Activated gamma-delta T cell treated with anti-CD3 and anti-CD28 coated beads, Interleukin-2, amount 50 U/mL, for 16 hours (primary cell): ENCODE measurements at places on chromosomes 12 and 14.

DNA sequence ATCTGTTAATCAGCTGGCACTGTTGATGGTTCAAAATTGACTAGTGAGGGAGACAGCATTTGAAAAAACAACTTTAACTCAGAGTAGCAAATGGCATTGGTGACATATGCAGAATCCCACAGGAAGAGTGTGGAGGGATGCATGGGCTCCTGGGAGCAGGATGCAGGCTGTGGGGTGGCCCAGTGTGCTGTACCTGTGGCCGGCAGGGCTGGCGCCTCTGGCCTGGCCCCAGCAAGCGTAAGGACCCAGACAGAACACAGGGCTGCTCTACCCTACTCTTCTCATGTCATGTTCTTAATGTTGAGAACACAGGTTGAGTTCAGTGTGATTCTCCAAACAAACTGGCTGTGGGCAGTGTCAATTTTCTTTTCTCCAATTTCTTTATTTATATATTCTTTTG lies 33.4 kb downstream of the DDX51 start:
- DNase-seq: no peak

- no peak for DNase-seq
Observed at GRCh38 chr14:85281921-85282320, 248.0 kb upstream of the FLRT2 start.

GRCh38 chr14:74864198-74864597 lies 11.7 kb downstream of the PROX2 start:
- no peak for DNase-seq

GRCh38 chr14:90647473-90648005 lies 168.7 kb downstream of the TTC7B start:
- DNase-seq: no peak

DNA sequence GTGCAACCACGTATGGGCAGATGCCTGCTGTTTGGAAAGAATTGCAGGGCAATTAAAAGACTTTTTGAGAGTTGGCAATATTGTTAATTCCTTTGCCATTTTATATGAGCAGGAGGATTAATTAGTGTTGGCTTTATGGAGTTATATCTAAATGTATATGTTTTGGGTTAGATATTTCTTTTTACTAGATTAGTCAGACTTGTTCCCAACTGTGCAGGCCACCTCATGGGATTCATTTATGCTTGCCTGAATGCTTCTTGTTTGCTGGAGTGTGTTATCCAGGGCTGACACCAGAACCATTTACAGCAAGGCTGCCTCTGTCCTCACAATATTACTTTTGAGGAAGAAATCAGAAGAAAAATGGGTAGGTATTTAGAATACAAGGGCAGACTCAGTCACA lies 192.5 kb downstream of the KTN1 start:
- no peak for DNase-seq

DNA sequence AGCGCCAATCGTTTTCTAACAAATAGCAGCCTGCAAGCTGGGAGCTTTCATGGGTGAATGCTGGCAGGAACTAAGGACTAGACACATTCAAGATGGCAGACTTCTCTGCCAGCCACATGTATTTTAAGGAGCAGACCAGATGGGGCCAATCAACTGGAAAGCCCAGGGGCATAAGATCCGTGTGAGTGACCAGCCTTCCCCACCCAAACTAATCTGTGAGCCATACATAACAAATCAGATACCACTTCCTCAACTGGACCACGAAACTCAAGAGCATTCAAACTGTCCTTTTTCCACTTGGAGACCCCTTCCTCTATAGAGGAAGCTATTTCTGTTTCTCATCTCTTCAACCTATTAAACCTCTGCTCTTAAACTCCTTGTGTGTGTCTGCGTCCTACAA lies 9.7 kb downstream of the TCL1B start:
- DNase-seq: no peak

- DNase-seq: no peak
Observed at GRCh38 chr14:98957211-98958047, 314.6 kb downstream of the BCL11B start.

DNA sequence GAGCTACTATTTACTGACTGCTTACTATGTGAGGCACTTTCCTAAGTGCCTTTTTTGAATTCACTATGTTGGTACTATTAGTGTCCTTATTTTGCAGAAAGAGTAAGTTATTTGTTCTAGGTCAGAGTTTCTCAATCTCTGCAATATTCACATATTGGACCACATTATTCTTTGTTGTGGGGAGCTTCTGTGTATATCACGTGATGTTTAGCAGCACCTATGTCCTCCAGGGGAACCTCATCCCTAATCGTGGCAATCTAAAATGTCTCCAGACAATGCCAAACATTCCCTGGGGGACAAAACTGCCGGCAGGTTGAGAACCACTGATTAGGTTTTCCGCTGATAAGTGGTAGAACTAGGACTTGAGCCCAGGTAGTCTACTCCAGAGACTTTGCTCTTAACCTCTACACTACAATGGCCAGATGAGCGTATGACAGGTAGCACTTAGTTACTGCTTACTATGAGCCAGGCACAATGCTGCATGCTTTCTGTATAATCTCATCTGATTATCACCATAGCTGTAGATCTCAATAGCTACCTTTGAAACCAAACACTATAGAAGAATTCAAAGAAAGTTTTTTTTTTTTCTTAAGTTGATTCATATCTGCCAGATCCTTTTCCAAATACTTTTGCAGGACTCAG lies 38.9 kb downstream of the NELL2 start:
- DNase-seq: no peak

DNA sequence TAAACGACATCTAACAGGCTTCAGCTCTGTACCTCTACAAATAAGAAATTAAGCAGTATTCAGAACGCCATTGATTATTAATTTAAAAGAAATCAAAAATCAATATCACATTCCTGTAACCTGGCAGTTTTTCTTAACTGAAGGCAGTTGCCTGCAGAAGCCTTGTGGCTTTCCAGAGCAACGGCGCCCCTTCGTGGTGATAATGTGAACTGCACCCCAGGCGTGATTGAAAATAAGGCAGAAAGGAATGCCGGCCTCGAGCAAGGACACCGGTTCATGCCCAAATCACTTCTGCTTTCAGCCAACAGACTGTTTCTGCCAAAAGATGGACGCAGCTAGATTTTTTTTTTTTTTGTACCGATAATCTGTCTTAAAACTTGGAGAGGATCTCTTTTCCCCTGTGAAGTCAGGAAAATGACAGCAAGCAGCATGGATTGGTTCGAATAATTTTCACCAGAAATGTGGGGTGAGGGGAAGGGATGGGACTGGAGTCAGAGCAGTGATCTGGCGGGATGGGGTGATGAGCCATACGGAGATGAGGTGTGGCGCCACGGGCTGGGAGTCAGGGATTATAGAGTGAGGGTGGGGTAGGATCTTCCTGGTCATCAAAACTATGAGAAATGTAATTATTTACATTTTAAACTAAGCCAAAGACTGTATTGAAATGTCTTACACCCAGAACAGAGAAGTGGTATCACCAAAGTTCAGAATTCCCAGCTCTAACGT lies 473.0 kb downstream of the DPF3 start:
- DNase-seq: peak; percentile 59

DNA sequence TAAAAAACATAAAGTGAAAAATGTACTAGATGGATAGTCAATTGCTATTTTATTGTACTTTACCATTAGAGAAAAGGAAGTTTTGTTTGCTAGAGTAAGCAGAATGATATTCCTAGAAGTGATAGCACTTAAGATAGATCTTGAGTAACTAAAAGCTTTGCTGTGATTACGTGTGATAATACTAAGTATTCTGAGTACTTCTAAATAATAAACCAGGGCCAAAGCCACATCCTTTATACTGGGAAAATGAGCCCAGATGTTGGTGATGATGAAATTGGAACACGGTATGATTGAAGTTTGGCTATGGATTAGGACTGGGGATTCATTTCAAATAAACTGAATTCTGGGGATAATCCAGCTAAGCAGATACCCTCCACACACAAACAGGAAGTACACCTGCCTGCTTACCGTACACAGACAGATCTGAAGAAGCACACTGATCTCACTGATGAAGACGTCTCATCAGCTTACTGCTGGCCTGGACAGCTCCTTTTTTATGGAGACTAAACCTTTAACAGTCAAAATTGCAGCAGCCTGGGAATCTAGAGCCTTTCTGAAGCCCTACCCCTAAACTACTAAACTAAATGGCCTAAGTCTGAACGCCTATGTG lies 199.8 kb downstream of the LRFN5 start:
- DNase-seq: no peak

GRCh38 chr14:33986804-33987203 lies 35.9 kb upstream of the EGLN3 start:
- DNase-seq: no peak

GRCh38 chr12:1496162-1496900 lies 98.0 kb downstream of the FBXL14 start:
- no peak for DNase-seq

- DNase-seq: no peak
Observed at GRCh38 chr12:49365542-49365941, 1.7 kb upstream of the SPATS2 start.

- DNase-seq: no peak
Observed at GRCh38 chr12:31246470-31246850, 79.5 kb downstream of the SINHCAF start.
